ENCODE measurements at places on chromosomes 4 and X.

DNA sequence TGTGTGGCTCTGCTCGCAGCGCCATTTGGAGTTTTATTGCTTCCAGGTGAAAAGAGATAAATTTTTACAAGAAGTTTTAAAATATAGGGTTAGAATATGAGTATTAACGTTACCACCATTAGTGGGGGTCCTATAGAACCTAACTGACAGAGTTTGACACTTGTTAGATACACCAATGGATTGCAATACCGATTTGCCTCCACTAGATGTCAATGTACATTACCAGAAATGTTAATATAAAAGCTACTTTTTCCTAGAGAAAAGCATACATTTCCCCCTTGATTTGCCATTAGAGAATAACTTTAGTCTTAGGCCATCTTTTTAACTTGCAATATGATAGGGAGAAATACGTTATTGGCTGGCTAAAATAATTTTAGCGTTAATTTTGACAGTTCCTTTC lies 108.4 kb downstream of the LINC00632 start:
- DNase-seq = no peak

DNA sequence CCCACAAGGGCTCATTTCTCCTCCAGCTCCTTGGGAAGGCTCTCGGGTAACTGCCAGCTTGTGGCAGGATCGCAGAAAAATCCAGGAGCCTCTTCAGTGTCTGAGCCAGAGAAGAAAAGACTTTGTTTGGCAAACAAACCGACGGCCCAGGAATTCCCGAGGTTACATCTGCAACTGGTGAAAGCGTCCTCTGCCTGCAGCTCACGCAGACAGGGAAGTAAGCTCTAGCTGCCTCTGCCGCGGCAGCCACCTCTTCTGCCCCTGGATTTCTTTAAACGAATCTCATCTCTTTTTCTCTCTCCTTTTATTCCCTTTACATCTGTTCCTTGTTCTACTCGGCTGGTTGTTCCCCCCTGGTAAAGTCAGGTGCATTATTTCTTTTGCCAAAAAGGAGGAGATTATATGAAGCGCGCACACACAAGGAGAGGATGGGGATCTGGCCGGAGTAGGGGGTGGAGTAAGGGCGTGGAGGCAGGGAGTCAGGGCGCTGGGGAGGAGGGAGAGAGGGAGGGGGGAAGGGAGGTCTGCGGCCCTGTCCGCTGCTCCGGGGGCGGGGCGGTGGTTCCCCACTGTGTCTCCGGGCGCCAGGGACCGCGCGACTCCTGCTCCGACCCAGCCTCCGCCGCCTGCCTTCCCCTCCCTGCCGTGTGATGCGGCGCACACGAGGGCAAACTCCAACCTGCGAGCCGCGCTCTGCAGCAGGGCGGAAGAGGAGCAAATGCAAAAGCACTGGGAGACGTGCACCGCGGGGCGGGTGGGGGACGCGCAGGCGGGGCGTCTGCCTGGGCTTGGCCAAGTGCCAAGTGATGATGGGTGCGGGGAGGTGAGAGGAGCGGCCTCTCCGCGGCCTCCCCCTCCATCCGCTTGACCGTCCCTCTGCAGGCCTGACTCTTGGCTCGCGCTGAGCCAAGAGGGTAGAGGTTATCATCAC lies at the start of gene DCHS2:
Gene DCHS2 (minus strand): TSS at position 459 of the 931 bp plus-strand sequence. CDS start 444 bp downstream, at position 15.
- DNase-seq = no peak

GRCh38 chr4:26113339-26113940 lies 199.4 kb downstream of the SMIM20 start:
- DNase-seq = no peak

DNA sequence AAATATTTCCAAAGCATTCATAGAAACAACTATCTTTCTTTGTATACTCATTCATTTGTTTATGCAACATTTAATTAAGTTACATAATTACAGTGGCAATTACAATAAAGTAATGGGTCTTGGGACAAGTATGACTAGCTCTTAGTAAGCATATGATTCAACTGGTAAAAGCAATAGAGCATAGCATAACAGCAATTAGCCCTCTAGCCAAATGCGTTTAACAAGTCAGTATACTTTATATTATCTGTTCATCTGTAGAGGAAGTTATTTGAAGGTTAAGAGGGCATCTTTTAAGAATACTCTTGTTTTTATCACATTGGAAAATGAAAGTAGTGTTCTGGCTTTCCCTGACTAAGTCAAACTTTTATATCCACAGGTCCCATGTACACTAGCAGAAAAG lies 198.1 kb upstream of the UGT8 start:
- DNase-seq = no peak

DNA sequence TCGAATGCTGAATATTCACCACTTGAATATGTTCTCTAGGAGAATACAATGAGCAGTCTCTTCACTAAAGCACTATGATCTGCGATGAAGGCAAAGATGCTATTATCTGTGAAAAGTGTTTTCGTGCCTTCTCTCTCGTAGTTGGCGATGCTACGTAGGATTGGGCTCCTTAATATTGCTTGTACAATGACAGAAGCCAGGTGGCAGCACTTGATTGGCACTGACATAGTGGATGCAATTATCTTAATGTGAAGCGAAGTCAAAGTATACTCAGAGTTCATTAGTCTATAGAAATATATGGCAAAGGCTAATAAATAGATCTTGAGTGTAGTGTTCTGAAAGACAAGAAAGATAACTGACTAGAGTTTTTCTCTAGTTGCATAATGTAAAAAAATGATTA lies 1135.7 kb upstream of the AGA start:
- DNase-seq = no peak

DNA sequence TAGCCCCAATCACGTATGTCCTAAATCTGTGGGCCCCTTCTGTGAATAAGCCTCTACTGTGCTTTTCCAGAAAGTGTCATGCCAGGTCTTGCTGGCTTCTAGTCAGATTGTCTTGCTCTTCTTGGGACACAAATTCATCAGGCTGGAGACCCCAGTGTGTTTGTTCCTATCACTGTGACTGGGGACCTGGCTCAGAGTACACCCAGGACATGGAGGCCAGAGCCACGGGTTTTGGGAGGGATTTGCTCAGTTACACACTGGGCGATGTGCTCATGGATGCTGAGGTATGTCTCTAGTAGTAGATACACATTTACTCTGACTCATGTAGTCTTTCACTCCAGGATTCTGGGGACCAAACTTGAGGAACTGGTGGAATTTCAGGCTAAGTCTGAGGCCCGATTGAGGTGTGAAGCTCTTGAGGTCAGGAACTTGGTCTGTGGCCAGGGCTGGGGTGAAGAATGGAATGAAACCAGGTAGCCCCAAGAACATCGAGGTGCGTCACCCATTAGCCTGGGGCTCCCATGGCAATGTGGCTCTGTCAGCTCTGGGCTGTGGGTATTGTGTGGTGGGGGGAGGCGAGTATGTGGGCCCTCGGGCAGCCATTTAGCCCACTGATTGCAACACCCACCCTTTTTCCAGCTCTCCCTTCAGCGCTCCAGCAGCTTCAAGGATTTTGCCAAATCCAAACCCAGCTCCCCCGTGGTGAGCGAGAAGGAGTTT lies 7.7 kb downstream of the SASH3 start:
- no peak for DNase-seq

DNA sequence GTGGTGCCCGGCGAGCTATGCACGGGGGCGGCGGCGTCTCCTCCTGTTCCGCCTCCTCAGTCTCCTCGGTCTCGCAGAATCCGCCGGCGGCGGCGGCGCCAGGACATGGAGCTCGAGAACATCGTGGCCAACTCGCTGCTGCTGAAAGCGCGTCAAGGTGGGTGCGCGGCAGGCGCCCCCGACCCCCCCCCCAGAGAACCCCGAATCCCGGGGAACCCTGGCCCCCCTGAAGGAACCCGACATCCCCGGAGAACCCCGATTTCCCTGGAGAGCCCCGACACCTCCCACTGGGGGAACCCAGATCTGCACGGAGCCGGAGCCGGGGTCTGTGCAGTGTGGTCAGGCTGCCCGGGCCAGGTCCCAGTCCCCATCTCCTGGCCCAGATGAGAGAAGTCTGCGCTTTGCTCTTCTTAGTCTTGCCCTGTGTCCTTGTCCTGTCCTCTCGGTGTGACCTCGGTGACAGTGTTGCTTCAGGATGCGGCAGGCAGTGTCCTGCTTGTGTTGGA lies 648 bp downstream of the GRK4 start:
- no peak for DNase-seq

DNA sequence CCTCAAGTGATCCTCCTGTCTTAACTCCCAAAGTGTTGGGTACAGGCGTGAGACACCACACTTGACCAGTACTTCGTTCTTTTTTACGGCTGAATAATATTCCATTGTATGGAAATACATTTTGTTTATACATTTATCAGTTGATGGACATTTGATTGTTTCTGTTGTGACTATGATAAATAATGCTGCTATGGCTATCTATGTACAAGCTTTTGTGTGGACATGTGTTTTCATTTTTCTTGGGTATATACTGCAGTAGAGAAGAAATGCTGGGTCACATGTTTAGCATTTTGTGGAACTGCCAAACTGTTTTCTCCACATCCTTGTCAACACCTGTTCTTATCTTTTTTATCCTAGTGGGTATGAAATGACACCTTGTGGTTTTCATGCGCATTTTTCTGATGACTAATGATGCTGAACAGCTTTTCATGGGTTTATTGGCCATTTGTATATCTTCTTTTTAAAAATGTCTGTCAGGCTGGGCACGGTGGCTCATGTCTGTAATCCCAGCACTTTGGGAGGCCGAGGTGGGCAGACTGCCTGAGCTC lies 37.3 kb downstream of the SAT1 start:
- no peak for DNase-seq

DNA sequence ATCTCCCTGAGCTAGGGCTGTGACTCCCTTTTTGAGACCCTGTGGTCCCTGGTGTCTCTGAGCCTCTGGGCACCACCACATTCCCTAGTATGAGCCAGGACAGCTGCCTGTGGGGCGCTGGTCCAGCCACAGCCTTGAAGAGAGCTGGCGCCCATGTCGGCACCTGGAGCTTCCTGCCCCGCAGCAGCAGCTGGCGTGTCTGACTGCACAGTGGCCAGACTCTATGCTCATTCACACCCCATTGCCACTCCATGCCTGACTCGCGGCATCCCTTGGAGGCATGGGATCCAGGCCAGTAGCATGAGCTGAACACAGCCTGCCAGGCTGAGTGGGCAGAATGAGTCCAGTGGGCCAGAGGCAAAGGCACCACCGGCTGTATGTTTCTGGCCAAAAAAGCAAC lies 8.3 kb upstream of the SPP1 start:
- no peak for DNase-seq

DNA sequence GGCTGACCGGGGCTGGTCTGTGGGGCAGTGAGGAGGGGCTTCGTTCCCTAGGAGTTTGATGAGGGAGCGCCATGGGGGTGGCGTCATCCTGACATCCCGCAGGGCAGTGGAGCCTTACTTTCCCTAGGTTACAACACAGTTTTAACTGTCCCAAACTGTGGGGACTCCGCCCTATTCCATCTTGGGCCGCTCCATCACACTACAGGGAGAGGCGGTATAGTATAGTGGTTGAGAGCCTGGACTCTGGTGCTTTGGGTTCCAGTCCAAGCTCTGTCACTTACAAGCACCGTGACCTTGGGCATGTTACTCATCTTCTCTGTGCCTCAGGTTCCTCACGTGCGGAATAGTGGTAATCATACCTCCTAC lies 44.2 kb downstream of the ZNF185 start:
- DNase-seq = no peak

DNA sequence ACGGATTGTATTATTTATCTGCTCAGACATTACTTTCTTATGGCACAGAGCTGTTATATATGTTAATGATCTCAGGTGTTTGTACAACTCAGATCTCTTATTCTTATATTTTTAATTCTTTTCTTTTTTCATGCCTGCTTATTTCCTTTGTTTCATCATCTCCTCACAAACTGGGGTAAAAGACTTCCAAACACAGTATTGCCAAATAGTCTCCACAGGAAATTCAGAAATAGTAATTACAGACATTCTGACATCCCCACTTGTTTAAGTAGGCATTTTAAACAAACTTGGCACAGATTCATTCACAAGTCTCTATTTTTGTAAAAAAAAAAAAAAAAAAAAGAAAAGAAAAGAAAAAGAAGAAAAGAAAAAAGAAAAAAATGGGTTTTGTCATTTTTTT lies 129.7 kb upstream of the USP38 start:
- DNase-seq = no peak

DNA sequence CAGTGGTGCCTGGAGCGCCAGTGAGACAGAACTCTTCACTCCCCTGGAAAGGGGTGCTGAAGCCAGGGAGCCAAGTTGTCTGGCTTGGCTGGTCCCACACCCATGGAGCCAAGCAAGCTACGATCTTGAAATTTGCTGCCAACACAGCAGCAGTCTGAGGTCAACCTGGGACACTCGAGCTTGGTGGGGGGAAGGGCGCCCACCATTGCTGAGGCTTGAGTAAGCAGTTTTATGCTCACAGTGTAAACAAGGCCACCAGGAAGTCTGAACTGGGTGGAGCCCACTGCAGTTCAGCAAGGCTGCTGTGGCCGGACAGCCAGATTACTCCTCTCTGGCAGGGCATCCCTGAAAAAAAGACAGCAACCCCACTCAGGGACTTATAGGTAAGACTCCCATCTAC lies 149.5 kb downstream of the EDA2R start:
- DNase-seq = no peak

DNA sequence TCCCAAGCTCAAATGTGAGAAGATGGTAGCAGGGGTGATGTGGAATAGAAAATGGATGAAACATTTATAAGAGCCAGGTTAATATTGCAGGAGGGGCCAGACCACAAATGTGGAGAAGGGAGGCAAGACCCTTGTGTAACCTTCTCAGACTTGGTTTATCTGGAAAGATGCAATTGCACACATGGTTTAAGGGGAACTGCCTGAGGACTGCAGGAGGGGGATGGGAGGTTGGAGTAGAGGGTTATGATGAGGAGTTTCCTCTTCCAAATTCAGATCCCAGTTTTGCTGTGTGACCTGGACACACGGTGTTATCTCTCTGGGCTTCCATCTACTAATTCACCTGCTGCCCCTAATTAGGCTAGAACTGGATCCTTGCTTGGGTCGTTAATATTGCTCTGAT lies 46.1 kb downstream of the RAB40AL start:
- no peak for DNase-seq

- DNase-seq = no peak
These were observed 2.5 kb upstream of the SOX3 start for GRCh38 chrX:140507223-140507981.

- DNase-seq = no peak
These were observed 78.8 kb downstream of the PHEX start for GRCh38 chrX:22110729-22111494.

GRCh38 chr4:126223784-126224407 lies 909.1 kb downstream of the FAT4 start:
- no peak for DNase-seq

GRCh38 chr4:183154701-183155391 lies 55.8 kb downstream of the WWC2 start:
- no peak for DNase-seq

DNA sequence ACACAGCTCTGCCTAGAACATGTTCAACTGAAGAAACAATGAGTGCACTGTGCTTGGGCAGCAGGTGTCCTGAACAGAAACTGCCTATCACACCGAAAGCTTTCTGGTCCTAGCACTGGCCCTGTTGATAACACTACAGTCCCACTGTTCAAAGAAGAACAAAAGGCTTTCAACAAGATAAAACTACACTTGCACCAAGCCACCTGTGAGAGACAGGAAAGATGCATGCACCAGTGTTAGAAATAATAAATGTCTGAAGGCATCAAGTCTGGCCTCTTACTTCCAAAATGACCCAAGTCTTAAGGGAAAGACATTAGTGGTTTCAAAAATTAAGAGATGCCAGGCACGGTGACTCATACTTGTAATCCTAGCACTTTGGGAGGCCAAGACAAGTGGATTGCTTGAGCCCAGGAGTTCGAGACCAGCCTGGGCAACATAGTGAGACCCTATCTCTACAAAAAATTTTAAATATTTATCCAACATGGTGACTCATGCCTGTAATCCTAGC lies 68.7 kb downstream of the APBB2 start:
- DNase-seq = no peak
